ENCODE measurements at places on chromosomes 3 and 15.

DNA sequence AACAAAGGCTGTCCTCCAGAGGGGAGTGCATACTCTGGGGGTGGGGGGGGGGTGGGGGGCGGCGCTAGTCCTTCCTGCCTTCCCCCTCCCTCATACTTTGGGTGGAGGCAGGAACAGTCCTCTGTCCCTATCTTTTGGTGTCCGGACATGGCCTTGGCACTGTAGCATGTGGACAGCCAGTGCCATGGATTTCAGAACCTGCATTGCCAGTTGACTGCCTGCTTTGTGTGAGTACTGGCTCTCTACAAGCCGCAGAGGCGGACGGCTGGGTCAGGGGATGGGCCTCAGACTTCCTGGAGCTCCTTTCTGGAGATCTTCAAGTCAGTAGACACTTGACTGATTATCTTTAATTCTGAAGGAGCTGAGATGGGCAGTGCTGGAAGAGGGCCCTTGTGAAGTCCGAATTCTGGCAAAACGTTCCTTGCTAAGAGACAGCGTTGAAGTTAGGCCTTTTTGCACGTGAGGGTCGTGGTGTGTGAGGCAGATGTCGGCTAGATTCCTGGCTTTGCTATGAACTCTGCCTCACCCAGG, 2.5 kb downstream of the CLDN11 start:
- DNase-seq, result no peak

GRCh38 chr15:59237924-59238331, 31.3 kb downstream of the LDHAL6B start:
- no peak for DNase-seq

- peak; percentile 59 for DNase-seq
Observed at GRCh38 chr3:194135806-194136518, at the start of gene HES1. HES1 (plus strand) TSS chr3:194136148; CDS start chr3:194136381, 233 bp downstream.

DNA sequence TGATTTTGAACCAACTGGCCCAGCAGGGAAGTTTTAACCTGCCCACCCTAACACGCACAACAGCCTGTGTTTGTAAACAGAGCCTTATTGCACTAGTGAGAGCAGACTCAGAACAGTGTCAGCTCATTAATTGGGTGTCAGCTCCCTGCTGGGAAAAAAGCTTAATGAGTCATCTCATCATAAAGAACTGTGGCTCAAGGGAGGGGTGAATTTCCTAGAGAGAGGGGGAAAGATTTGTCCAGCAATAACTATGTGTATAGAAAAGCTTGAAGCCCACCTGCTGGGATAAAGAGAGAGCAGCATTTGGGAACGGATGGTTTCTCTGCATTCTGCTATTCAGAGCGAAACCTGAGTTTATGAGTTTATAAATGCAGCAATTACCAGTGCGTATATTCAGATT, 48.9 kb upstream of the GMNC start:
- DNase-seq, result no peak

DNA sequence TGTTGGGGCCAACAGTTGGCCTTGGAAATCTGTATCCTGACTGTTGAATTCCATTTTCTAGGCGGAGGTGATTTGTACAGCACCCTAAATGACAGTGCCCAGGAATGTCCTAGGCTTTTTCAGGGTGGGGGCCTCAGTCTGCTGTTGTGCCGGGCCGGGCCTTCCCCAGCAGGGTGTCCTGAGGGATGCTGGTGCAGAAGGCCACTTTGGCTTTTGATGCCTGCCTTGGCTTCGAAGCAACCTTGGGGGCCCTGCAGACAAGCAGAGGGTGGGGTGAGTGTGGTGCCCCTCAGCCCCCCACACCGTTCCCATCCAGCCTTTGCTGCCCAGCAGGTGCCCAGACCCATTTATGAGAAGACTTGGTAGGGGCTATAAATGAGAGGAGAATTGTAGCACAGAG, 33.0 kb downstream of the SYNM start:
- no peak for DNase-seq

- no peak for DNase-seq
Observed at GRCh38 chr15:83959477-83959876, 276.1 kb upstream of the GOLGA6L4 start.

GRCh38 chr3:183697610-183698317, at the start of gene YEATS2:
YEATS2 (plus strand) TSS chr3:183697797; CDS start chr3:183715163, 17,366 bp downstream.
- peak; percentile 75 for DNase-seq

DNA sequence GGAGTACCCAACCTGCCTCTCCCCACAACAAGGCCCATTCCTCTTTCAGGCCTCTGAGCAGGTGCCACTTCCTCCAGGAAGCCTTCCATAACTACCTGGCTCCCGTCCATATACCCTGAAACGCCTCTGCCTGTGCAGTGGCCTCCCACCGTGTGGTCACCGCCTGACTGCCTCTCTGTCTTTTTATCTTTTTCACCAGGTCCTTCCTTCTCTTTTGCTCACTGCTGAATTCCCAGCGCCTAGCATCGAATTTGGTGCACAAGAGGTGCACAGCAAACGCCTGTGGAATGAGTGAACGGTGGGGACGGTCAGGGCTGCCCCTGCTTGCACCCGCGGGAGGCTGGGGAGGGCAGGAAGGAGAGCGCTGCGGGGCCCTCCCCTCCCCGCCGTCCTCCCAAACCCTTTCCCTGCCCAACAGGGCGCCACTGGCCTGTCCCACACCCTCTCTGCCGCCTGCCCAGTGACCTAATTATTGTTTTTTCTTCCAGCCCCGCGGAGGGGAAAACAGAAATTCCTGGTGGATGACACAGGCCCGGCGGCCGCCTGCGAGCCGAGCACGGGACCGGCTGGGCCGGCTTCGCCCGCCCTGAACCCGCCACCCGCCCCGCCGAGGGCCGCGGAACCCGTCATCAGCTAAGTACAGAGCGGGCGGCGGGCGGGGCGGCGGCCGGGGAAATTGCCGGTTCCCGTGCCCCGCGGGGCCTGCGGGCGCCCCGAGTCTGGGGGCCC, 140.1 kb downstream of the SMAD6 start:
- peak; percentile 41 for DNase-seq

GRCh38 chr15:65985387-65985786, 116.1 kb downstream of the RAB11A start:
- DNase-seq, result no peak

DNA sequence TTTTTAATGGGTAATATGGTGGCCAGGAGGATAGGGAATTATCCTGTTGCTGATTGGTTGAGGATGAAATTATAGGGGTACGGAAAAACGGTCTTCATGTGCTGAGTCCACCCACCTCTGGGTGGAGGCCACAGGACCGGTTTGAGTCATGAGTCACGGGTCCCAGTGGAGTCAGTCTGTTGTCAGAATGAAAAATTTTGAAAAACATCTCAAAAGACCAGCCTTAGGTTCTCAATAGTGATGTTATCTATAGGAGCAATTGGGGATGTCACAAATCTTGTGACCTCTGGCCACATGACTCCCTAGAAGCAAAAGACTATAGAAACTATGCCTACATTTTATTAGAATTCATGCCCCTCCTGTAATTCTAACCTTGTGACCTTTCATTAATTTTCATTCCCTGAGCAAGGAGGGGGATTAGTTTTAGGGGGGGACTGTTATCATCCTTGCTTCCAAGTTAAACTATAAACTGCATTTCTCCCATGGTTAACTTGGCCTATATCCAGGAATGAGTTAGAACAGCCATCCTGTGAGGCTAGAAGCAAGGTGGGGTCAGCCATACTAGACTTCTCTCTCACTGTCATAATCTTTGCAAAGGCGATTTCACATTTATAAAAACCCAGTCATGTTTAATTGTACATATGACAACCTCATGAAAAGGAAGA, 101.2 kb downstream of the TCF12 start:
- no peak for DNase-seq

GRCh38 chr15:65494076-65494475, 23.4 kb downstream of the DPP8 start:
- DNase-seq, result no peak

DNA sequence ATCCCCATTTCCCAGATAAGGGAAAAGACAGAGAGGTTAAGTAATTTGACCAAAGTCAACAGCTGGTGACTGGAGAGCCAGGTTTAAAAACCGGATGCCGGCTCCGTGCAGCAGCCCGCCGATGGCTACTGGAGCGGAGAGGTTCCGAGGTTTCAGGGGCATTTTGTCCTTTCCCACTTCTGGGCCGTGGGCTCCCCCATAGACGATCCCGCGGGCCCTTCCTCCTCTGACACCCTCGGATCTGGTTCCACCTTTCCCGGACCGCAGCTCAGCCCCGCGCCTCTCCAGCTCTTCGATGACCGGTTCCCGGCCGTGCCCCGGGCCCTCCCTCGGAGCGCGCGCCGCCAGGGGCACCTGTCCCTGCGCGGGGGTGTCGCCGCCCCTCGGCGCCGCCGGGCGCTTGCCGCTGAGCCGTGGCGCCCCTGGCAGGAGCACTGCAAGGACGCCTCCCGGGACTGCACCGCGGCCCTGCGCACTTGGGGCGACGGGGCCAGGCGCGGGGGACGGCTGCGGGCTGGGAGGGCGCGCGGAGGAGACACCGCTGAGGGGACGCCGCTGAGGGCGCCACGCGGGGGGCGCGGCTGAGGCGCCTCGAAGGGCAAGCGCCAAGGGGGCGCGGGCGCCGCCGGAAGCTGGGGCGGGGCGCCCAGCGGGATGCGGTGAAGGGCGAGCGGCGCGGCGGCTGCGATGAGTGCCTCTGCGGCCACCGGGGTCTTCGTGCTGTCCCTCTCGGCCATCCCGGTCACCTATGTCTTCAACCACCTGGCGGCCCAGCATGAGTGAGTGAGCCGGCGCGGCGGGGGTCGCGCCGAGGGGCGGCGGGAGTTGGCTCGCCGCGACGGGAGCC, at the start of gene TM6SF1:
Gene TM6SF1 (plus strand): TSS at position 652 of the 847 bp plus-strand sequence. CDS start 36 bp downstream, at position 688.
- peak; percentile 9 for DNase-seq

- DNase-seq, result no peak
Observed at GRCh38 chr3:22951910-22952309, 251.2 kb upstream of the UBE2E2 start.

DNA sequence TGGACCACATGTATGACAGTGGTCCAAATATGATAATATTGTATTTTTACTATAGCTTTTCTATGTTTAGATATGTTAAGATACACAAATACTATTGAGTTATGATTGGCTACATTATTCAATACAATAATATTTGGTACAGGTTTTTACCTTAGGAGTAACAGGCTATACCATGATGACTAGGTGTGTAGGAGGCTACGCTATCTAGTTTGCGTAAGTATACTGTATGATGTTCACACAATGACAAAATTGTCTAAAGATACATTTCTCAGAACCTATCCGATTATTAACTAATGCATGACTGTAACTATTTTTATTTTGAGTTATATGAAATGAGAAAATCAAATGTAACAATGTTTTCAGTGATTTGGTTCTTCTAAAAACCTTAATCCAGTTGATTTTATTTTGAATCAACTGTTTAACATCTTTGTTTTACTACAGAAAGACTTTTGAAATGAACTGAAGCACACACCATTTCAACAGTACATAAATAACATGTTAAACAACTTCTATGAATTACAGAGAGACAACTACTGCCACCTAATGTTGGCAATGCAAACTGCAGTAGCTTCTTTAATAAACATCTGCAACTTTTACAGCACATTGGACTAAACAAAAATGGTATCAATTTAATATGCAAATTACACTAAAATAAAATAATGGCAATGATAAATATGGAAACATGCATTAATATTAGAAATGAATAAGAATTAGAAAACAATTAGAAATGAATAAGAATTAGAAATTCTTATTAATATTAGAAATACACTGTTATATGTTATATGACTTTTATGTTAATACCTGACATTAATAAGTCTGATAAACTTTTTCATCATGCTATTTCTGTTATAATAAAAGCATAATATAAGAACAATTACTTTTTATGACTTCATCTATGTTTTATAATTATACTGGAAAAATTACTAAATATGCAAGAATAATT, 255.7 kb downstream of the MBNL1 start:
- no peak for DNase-seq

DNA sequence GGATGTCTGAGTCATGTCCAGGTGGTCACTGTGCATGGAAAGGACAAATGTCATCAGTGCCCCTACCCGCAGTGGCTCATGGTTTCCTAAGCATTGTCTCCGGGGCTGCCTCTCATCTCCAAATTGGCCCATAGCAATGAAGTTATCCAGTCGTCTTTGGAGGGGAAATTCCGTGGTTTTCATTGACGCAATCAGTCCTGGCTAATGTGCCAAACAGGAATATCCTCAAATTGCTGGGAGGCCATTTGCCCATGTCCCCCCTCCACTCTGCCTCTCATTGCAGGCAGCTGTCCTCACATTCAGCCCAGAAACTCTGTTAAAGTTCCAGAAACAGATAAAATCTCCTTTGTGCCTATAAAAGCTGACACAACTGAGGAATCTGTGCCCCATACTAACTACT, 81.6 kb downstream of the MCTP2 start:
- DNase-seq, result no peak

DNA sequence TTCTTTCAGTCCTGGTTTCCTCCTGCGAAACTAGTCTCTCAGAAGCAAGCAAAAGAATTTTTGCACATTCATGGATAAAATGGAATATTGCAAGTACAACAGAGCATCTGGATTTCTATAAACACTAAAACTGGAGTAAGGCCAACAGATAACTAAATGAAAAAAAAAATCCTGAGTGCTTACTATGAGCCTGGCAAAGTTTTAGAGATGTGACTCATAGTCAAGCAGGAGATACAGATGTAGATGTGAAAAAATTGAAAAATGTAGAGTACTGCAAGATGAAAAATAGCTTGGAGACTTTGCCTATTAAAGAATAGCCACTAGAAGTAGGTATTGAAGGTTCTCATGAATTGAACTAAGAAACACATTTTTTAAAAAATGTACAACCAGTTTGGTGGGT, 397.4 kb downstream of the OTOL1 start:
- DNase-seq, result no peak

- DNase-seq, result no peak
Observed at GRCh38 chr3:53998980-53999379, 107.3 kb upstream of the SELENOK start.

DNA sequence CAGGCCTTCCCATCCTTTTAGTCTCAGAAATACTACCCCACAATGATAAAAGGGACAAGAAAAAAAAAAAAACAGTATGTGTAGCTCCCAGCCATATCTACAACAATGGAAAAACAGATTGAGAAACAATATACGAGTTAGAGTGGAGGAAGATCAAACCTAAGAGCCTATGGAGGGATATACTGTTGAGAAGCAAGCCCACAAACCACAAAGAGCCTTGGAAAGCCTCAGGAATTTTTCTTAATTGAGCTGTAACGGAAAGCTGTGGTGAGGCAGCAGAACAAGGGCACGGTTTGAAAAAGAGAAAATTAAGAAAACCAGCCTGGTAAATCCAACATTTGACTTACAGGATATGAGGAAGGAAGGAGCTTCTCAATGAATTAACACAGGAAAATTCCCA, 21.4 kb downstream of the KPNA1 start:
- no peak for DNase-seq

- no peak for DNase-seq
Observed at GRCh38 chr3:37198996-37199395, 24.6 kb upstream of the LRRFIP2 start.

- no peak for DNase-seq
Observed at GRCh38 chr3:102163039-102163817, 271.6 kb upstream of the ZPLD1 start.

GRCh38 chr15:89068325-89068784, 19.9 kb upstream of the ABHD2 start:
- DNase-seq, result peak; percentile 24

- no peak for DNase-seq
Observed at GRCh38 chr3:3636815-3637214, 162.4 kb upstream of the LRRN1 start.
